ENCODE measurements at places on chromosomes 5 and 9.

DNA sequence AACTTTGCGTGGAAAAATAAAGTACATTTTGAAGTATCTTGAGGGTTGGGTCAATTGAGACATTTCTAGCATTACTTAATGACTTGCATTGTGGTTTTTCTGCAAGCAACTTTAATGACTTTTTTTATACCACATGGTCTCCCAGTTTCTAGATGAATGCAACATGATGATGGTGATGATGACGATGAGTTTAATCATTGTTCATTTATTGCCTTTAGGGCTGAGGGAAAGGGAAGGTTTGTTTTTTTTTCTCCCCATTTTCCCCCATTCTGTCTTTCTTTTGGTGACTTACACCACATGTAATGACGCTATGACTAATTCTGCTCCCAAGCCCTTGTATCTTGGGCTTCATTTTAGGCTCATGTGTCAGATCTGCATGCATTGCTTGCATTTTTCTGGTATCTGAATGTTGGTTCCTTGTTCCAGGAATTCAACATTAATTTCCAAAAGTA is 57.7 kb upstream of the NXNL2 start:
- DNase-seq, result no peak

DNA sequence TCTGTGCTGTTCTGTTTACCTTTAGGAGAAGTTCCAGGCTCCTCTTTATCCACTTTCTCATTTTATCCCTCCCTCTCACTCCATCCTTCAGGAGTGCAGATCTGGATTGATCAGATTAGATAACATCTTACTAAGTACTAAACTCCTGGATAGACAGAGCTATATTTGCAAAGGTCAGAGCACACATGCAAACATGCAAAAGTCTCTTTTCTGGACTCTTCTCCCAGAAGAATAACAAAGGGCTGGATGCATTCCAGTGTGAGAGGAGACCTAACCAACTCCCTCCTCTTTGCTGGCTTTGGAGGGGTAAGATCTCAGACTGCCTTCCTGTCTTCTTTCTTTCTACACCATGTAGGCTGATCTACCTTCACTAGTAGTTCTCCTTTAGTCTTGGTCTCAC is 21.4 kb downstream of the GARNL3 start:
- DNase-seq, result no peak

GRCh38 chr5:69467442-69468225 is 25.0 kb upstream of the OCLN start:
- no peak for DNase-seq

DNA sequence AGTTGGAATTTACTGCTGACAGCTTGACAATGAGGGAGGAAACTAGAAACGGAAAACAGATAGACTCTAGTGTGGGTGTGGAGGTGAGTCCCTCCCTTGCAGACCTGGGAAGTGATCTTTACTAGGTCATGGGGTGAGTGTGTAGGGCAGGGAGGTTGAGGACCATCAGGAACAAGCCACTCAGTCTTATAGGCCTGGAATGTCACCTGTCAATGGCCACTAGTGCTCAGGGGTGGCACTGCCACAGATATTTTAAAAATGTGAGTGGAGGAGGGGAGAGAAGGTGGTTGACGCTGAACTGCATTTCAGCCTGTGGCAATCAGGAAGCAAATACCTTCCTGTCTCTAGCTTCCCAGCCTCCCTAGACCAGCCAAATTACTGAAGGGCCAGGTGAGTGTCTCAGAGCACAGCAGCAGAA is 9.0 kb downstream of the OR2S2 start:
- no peak for DNase-seq

DNA sequence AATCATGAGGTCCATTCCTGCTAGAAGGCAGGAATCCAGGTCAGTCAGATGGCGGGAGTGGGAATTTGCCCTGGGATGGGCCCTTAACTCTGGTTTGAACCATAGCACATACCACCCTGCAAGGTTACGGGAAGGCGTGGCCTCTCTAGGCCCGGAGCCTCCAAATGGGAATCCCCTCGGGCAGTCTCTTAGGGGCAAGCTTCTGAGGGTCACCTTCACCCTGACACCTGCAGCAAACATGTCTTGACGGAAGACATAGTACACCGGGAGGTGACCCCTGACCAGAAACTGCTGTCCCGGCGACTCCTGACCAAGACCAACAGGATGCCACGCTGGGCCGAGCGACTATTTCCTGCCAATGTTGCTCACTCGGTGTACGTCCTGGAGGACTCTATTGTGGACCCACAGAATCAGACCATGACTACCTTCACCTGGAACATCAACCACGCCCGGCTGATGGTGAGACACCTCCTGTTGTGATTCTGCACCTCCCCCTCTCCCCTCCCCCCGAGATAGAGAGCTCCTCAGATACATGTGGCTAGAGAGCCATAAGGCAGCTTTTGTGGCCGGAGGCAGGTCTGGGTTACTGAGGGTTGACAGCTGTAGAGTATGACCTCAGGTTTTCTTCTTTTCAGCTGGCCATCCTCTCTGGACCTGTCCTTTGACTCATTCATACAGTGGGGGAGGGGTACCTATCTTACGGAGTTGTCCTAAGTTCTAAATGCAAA is 957 bp downstream of the PRELID1 start:
- DNase-seq, result no peak

- DNase-seq, result no peak
Measured at GRCh38 chr5:136089791-136090190, 42.9 kb upstream of the SMAD5 start.

GRCh38 chr9:99238331-99238730 is 16.2 kb downstream of the SEC61B start:
- no peak for DNase-seq

DNA sequence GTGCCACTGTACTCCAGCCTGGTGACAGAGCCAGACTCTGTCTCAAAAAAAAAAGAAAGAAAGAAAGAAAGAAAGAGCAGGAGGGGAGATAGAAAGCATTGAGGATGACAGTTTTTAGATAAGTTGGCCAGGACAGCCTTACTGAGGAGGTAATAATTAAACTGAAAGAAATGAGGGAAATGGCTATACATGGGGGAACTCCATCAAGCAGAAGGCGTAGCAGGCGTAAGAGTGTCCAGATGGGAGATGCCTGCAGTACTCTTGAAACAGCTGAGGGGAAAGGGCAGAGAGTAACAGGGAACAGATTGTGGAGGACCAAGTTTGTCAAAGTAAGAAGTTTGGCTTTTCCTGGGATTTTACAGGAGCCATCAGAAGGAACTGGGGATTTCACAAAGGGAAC is 57.5 kb downstream of the HMGCS1 start:
- no peak for DNase-seq

DNA sequence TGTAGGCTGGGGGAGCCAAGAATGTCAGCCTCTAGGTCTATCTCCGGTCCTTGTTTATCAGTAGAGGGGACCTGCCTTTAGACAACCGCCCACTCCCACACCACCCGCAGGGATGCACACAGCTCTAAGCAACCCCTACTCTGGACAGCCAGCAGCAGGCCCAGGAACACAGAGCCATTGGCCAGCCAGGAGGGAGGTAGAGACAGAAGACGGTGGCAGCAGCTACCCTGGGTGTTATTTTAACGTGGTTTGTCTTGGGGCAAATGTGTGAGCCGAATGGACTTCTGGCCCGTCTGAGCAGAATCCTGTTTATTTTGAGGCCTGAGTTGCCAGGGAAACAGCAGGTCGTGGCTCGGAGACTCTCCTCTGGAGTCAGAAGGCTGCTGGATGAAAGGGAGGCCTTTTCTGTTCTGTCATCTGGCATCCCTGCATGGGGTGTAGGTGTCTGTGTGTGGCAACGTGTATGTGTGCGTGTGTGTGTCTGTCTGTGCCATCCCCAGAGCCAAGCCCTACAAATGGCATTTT is 382 bp upstream of the FGF1 start:
- DNase-seq, result no peak

DNA sequence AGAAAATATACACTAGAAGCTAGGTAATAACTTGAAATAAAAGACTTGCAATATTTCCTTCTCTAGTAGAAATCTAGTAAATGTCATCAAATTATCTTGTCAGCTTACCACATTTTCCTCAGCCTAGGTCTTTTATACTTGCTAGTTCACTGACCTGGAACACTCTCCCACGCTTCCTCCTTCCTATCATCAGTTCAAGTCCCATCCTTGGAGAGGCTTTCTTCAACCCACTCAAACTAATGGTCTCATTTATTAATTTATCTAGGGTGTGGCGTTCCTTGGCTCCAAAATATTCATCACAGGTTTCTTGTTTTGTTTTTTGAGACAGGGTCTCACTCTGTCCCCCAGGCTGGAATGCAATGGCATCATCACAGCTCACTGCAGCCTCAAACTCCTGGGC is 2.9 kb downstream of the FAM13B start:
- no peak for DNase-seq

DNA sequence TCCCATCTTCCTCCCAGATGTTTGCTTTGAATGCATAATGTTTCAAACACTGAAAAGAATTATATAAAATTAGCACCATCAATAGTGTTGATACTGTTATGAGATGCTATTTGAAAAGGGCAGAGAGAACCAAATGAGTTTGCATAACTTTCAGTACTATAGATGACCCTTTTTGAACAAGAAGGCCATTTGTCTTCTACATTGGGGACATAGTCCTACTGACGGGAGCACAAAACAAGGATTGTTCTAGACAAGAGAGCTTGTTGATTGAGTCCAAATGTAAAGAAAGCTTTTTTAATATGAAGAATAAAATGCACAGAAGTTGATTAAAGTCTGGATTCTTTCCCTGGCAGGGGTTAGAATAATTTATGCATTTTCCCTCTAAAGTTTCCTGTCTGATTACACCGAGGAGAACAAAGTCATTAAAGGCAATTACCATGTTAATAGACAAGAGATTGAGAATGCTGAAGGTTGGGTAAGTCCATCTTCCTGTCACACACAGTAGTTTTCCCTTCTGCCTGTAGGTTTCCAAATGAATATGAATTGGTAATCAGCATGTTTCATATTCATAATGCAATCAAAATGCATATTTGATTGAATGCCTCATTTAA is 32.8 kb upstream of the ADCY2 start:
- DNase-seq, result no peak

GRCh38 chr9:70526902-70527301 is 112.4 kb upstream of the KLF9 start:
- DNase-seq, result no peak

DNA sequence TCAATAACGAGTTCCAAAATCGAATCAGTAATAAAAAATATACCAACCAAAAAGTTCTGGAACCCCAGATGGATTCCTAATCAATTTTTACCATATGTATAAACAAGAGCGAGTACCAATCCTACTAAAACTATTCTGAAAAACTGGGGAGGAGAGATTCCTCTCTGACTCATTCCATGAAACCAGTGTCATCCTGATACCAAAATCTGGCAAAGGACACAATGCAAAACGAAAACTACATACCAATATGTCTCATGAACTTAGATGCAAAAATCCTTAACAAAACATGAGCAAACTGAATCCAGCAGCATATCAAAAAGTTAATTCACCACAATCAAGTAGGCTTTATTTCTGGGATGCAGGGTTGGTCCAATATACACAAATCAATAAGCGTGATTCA is 30.5 kb upstream of the MACIR start:
- DNase-seq, result no peak

GRCh38 chr5:174777583-174777982 is 53.2 kb downstream of the MSX2 start:
- no peak for DNase-seq

GRCh38 chr9:5629312-5630080 is 589 bp downstream of the RIC1 start:
- no peak for DNase-seq

DNA sequence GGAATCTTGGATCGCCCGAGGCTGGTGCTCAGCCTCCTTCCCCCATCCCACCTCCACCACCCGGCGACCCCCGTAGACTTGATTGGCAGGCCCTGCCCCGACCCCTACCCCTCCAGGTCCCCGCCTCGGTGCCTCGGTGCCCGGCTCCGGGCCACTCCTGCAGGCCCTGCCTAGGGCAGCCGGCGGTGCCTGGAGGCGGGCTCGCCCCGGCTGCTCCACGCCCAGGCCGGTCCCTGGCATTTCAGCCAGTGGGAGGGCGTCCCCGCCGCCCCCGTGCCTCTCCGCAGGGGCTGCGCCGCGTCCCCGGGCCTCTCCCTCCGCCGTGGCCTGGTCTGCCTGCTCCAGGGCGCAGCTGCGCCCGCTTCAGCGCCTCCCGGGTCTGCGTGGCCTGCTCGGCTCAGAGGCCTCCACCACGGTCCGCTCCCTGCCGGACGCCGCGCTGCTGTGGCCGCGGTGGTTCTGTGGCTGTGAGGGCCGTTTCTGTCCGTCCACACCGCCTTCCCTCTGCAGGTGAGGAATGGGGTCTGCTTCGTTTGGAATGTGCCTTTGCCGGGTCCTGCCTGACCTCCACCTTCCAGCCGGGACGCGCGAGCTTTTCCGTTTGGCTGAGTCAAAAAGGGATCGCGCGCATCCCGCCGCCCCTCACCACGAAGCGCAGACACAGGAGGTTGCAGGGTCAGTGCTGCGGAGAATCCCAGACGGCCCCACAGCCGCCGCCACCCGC is 48.3 kb upstream of the IRX4 start:
- DNase-seq, result no peak

GRCh38 chr5:10288592-10289219 is 19.0 kb downstream of the CMBL start:
- DNase-seq, result no peak

DNA sequence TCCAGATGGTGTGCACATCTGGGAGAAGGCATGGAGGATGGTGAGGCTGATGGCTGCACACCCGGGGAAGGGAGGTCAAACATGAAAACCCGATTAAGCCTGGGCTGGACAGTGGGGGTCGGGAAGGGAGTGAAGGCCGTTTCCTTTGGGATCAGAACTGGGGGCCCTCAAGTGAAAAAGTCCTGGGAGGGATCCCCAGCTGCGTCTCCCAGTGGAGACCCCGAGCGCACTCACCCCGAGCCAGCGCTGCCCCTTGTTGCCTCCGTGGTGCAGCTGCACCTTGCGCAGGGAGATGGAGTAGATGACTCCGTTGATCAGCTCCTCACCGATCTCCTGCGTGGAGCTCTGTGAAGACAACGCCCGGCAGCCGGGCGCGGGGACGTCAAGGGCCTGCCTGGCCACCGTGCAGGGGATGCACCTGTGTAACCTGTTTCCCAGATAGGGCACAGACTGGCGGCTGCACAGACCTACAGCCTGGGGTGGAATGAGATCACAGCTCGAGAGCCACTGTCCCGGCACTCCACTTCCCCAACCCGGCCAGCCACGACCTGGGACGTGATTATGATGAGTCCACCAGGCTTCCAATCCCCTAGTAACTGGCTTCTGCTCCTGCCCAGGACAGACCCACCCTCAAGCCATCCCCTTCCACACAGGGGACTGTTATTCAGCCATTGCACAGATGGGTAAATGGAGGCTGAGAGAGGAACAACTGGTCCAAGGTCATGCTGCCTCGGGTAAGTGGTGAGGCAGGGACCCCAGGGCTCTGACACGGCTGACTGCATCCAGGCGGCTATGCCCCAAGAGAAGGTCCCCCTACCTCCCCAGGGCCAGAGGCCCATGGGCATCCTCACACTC is 9.0 kb downstream of the RALGDS start:
- DNase-seq, result no peak

- no peak for DNase-seq
Measured at GRCh38 chr5:40774623-40775022, 18.9 kb upstream of the TTC33 start.

GRCh38 chr5:5250758-5251157 is 110.6 kb downstream of the ADAMTS16 start:
- DNase-seq, result no peak

Measured in Panc1 (cell line).